ENCODE measurements at places on chromosomes 2 and 18. TPM values are rescaled to one million over a fixed set of nuclear protein-coding genes. Genes with fewer than 3 reads are reported as not detected.

SLC40A1 gene
- total RNA-seq = 153 TPM

ATP5F1A gene
- 829 TPM for total RNA-seq

VWC2L gene
- not detected for total RNA-seq

TMEM185B gene
- total RNA-seq = 28.5 TPM

LRRC30 gene
- not detected for total RNA-seq

FSHR gene
- not detected for total RNA-seq

CIB4 gene
- not detected for total RNA-seq

SERPINB11 gene
- not detected for total RNA-seq

CNDP1 gene
- total RNA-seq = not detected

OSBPL1A gene
- 19.9 TPM for total RNA-seq

CD207 gene
- 0.11 TPM for total RNA-seq

CDK5R2 gene
- total RNA-seq = not detected

ATOH8 gene
- 36.4 TPM for total RNA-seq

RAD51AP2 gene
- total RNA-seq = not detected

KATNAL2 gene
- total RNA-seq = 0.86 TPM

CLIP4 gene
- 5.9 TPM for total RNA-seq

MAL gene
- not detected for total RNA-seq

GKN1 gene
- not detected for total RNA-seq

DLX1 gene
- total RNA-seq = not detected

CNGA3 gene
- total RNA-seq = not detected

ALLC gene
- not detected for total RNA-seq

FBXO15 gene
- 0.09 TPM for total RNA-seq

IL36G gene
- not detected for total RNA-seq

NEUROD1 gene
- not detected for total RNA-seq

AGAP1 gene
- total RNA-seq = 3.0 TPM

FEZ2 gene
- total RNA-seq = 73.7 TPM

ACMSD gene
- total RNA-seq = not detected

LINC00305 gene
- total RNA-seq = not detected

GTF2A1L gene
- total RNA-seq = 0.09 TPM

G6PC2 gene
- not detected for total RNA-seq

SPP2 gene
- not detected for total RNA-seq

PJVK gene
- 0.69 TPM for total RNA-seq

CYRIA gene
- 33.6 TPM for total RNA-seq

CCDC85A gene
- 0.69 TPM for total RNA-seq

FBXO48 gene
- total RNA-seq = 0.34 TPM

C2orf81 gene
- under 0.01 TPM for total RNA-seq

LOXHD1 gene
- total RNA-seq = 0.26 TPM

RNF152 gene
- 189 TPM for total RNA-seq

ARHGAP15 gene
- total RNA-seq = not detected

STK39 gene
- 4.0 TPM for total RNA-seq

TCF23 gene
- not detected for total RNA-seq

LCT gene
- total RNA-seq = under 0.01 TPM

LONRF2 gene
- total RNA-seq = under 0.01 TPM

SKA1 gene
- 1.8 TPM for total RNA-seq

DYNAP gene
- total RNA-seq = not detected

TTC32 gene
- 9.7 TPM for total RNA-seq

Measured in dermis lymphatic vessel endothelial cell (primary cell).